ENCODE measurements at places on chromosomes 5 and 9.

- DNase-seq: no peak
These were observed 23.2 kb downstream of the LPCAT1 start for GRCh38 chr5:1500411-1501091.

DNA sequence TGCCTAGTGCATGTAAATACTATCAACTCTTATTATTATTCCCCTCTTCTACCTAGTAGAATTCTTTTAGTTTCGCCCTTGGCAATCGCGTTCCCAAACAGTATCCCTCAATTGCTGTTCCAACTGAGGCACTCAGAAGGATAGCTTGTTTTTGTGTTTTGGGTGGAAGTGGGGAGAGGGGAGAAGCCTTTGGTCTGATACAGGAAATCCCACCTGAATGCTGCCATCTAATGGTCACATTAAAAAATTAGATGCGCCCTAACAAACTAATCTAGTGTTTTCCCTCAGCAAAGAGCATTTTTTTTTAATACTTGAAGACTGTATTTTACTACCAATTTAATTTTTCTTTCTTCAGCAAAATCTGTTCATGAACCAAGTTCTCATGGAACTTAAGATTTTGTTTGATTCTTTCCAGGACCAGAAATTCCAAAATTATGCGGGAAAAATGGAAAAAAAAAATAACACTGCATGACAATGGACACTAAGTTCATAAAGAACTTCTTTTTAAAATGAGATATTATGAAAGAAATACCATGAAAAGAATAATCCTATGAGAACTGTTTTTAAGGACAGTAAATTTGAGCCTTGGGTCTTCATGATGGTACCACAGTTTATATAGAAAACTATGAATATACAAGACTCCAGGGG, 22.2 kb upstream of the GLDC start:
- DNase-seq: peak; percentile 15

- DNase-seq: peak; percentile 96
These were observed 111.8 kb upstream of the SLC44A1 start for GRCh38 chr9:105132606-105133005.

- no peak for DNase-seq
These were observed 129.8 kb downstream of the VPS13A start for GRCh38 chr9:77307166-77307565.

DNA sequence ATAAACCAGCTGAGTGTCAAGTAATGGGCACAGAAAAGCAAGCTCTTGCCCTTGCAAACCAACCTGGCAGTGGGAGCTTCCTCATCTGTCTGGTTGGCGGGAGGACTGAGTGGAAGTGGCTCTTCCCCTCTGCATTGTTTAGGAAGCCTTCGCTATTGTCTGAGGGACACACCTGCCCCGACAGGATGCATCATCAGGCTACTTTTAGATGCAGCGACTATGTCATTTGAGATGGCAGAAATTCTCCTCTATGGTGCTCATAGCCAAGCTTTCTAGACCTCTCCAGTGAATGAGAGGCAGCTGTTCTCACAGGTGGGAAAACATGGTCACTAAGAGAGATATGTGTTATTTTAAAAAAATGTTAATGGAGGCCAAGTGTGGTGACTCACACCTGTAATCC, 104.0 kb downstream of the DOCK8 start:
- DNase-seq: no peak

GRCh38 chr5:149371296-149371962, 7.7 kb downstream of the IL17B start:
- peak; percentile 32 for DNase-seq
